ENCODE measurements at places on chromosomes 16 and 17.

DNA sequence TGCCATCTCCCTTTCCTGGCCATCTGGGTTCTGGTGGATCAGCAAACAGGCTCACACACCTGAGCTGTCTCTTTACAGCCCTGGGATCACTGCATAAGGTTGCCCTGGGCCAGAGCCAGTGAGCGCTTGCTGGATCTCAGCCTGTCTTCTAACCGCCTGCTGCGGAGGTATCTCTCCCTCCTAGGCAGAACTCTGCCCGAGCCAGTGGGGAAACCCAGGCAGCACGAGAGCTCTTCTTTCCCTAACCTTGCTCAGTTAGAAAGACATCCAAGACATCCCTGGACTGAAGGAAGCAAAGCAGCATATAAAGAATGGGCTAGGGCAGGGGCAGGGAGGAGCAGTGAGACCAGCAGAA is 6.4 kb downstream of the HAS3 start:
- DNase-seq: no peak

GRCh38 chr17:72122010-72122764 is 1.4 kb downstream of the SOX9 start:
- DNase-seq: no peak

GRCh38 chr16:89453501-89454321 is 36.6 kb downstream of the ANKRD11 start:
- no peak for DNase-seq

DNA sequence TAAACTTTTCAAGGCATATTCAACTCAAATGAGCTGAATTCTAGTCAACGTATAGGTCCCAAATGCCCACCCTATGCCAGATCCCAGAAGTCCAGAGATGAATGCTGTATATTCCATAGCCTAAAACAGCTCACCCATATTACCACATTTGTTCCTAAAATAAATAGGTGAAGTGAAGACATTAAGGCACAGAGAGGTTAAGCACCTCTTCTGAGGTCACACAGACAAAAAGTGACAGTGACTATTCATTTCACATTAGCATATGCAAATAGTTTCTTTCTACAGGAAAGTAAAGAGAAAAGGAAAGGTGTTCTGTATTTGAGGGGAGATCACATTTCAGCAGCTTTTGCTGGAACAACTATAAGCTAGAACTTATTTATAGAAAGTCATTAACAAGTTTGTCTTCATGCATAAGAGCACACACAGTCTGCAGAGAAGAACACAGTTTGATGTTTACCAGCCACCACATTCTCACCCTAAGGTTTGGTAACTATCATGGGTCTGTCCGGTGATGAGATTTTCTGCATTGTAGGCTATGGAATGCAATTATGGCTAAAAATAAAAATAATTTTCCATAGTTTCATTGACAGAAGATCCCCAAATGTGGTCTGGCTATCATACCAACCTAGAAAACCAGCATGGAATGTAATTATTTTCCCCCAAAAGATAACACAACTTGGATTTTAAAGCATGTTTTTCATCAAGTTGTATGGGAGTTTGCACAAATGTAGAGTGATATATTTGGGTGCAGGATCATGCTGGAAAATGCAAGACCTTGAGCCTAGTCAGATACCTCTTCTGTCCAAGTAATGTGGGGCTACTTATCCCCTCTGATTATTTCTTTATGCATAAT is 402.1 kb downstream of the UTP18 start:
- DNase-seq: no peak

GRCh38 chr17:14997290-14997689 is 267.8 kb downstream of the PMP22 start:
- DNase-seq: no peak

DNA sequence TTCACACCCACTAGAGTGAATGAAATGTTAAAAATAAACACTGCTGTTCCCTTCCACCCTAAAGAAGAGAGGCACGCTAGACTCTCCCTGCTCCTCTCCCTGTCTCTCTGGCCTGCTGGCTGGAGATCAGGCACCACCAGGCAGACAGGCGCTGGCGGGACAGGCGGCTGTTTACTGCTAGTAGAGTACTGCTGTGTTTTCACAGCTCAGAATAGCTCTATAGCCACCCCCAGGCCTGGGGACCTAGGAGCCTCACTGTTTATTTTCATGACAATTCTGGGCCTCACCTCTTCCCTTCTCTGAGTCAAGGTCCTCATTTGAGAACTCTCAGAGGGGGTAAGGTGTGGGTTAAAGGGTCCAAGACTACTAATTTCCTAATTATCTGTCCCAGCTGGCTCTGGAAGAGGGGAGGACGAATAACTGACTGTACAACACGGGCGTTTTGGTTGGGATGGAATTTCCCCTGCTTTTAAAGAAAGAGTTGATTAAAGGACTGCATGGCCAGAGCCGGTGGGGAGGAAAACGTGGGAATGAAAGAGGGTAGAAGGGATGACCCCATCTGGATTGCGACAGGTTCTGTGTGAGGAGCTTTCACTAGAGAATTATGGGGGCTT is 9.0 kb upstream of the G6PC1 start:
- no peak for DNase-seq

DNA sequence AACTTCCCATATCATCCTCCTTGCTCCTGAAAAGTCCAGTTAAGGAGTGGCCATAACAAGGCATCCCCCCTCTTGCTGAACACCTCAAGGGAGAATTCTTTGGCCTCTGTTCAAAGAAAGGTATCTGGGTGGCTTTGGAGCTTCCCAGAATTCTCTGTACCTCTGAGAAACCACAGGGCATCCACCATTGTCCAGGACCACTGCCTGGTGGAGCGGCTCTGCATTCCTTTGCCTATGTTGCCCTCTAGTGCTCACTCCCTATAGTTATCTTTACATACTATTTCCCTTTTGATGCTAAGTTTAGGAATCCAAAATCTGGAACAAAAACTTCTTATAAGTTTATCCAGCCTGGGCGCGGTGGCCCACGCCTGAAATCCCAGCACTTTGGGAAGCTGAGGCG is 30.3 kb downstream of the CHD9NB start:
- DNase-seq: no peak

- no peak for DNase-seq
Measured at GRCh38 chr17:77594416-77595209, 363.9 kb upstream of the TNRC6C start.

DNA sequence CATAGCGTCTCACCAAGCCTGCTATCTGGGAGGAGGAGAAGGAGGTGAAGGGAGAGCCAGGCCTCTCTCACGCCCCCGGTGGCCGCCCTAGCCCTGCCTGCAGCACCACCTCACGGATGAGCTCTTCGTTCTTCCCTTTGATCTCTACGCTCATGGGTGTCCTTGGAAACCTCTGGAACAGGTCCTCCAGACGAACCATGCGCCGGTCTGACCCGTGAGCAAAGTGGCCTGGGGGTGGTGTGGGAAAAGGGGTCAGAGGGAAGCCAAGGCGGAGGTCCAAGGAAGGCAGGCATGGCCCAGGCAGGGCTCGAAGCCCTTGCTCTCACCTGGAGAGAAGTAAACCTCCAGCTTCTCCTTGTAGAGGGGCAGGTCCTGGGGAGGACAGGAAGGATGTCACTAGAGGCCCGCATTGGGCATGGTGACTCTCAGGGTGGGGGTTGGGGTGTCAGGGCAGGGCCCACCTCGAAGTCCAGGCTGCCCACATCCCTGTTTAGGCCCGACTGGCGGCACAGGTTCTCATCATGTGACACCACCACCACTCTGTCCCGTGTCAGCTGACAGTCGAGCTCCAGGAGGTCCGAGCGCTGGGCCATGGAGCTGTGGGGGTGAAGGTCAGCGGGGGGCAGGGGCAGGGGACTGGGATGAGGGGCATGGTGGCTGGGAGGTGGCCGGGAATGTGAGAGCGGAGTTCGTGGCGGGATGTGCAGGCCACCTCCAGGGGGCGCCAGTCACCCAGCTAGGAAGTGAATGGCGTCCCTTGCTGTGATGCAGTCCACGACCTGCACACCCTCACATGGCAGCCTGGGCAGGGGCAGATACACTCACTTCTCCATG is 923 bp downstream of the GDPD3 start:
- peak; percentile 37 for DNase-seq

GRCh38 chr17:70100983-70101382 is 26.0 kb downstream of the KCNJ16 start:
- DNase-seq: no peak

GRCh38 chr16:84595052-84595481 is 22.8 kb downstream of the COTL1 start:
- DNase-seq: no peak

GRCh38 chr17:78974635-78975591 is 4.8 kb downstream of the LGALS3BP start:
- no peak for DNase-seq

GRCh38 chr16:55062442-55062841 is 131.8 kb downstream of the IRX5 start:
- DNase-seq: no peak

DNA sequence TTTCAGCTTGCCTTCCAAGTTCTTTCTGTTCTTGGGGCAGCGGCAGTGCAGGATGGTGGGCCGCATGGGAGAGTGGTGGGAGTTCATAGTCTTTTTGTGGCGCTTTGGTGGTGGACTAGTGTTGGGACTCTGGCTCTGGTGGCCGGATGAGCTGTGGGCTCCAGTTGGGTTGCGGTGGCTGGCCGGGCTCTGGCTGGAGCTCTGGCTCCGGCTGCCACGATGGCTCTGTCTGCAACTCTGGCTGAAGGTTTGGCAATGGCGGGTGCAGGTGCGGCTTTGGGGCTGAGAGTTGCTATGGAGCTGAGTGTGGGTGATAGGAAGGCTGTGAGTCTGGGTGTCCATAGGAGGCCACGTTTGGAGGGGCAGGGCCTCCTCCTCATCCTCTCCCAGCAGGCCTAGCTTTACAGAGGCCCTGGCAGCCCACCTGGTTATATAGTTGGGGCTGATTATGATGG is at the start of gene TNP2:
TSS of gene TNP2 (minus strand) at position 405 of the 455 bp plus-strand sequence. CDS start at position 342, 63 bp downstream.
- DNase-seq: no peak

DNA sequence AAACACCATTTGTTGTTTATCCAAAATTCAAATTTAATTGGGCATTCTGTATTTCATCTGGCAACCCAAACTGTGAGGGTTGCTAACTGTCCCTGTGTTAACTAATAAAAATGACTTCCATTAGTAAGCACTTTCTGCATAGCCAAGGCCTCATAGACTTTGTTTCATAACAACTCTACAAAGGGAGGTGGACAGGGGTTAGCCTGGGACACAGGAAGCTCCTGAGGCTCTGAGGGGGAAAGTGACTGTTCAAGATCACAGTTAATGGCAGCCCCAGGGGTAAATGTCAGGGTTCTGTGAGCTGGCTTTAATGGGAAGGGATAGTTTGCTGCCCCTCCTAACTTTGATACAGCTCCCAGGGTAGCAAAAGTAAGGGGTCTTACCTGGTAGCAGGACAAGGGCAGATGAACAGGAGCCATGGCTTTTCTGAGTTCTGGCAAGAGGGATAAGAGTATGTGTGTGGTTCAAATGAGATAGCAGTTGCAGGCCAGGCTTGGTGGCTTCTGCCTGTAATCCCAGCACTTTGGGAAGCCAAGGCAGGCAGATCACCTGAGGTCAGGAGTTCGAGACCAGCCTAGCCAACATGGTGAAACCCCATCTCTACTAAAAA is 2.2 kb downstream of the HEATR9 start:
- DNase-seq: no peak

GRCh38 chr16:79430191-79430678 is 170.3 kb downstream of the MAF start:
- DNase-seq: no peak

- no peak for DNase-seq
Measured at GRCh38 chr16:3215601-3216262, 19.2 kb downstream of the ZNF200 start.

- DNase-seq: no peak
Measured at GRCh38 chr17:6274310-6274709, 160.6 kb downstream of the AIPL1 start.

- DNase-seq: no peak
Measured at GRCh38 chr17:58920773-58921172, 165.1 kb downstream of the PPM1E start.

DNA sequence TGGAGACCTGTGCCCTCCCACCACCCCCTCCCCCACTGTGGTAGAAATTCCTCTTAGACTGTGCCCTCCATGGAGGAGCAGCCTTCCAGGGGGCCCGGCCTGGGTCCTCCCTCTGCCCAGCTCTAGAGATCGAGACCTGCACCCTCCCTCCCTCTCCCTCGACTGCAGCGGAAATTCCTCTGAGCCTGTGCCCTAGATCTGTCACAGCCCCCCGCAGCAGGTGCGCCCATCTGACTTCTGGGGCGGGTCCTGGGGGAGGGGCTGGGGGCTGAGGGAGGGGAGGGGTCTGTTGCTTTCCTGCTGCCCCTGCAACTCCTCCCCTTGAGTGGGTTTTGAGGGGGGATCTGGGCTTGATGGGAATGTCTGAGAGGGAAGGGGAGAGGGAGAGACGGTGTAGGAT is 177.8 kb upstream of the GSE1 start:
- DNase-seq: no peak

- DNase-seq: no peak
Measured at GRCh38 chr17:41657936-41658335, 30.7 kb upstream of the EIF1 start.

GRCh38 chr16:51326131-51326856 is 175.2 kb upstream of the SALL1 start:
- DNase-seq: no peak

DNA sequence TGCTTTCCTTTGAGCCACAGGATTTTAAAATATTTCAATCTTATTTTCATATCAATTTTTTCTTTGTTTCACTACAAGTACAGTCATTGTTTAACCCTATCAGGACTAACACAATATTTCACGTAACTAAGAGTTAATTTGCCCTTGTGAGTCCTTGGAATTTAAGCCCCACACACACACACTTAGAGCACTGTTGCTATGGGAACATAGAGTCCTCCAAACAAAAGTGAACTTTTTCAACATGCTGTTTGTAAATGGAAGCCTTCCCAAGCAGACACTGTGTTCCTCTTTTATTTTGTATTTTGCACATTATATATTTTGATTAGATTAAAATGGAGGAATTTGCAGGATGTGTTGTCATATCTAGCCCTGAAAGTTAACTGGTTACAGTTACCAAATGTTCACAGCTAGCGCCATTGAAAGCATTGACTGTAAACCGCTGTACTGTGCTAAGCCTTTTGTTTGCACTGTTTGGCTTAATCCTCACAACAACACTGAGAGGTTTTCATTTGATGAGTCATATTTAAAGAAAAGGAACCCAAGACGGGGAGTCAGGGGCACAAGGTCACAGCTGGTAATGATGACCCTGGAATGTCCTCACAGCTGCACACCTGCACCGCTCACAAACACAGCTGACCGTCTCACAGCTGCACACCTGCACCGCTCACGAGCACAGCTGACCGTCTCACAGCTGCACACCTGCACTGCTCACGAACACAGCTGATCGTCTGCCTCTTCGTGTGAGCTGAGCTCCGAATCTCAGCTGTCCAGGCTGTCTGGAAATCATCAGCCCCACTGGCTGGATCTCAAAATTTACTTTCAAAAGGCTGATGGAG is 6.3 kb downstream of the HSBP1 start:
- no peak for DNase-seq

DNA sequence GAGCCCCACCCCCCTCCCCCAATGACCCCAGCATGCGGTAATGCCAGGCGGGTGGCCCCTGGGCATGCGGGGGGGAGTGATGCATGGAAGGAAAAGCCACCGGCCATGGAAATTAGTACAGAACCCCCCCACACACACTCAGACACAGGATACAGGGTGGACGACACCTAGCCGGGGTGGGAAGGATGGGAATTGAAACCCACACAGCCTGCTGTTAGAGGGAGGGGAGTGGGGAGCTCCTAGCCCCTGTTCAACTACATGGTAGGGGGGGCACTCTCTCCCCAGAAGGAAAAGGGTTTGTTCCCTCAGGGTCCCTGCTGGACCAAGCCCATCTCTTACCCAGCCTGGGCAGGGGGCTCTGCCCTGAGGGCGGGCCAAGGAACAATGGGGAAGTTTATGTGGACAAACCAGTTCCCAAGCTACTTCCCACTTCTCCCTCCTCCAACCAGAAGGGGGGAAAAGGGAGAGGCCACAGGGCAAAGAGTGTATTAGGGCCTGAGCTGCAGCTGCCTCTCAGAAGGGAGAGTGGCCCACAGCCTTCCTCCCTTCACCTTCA is 5.2 kb downstream of the TMUB2 start:
- DNase-seq: no peak
